ENCODE measurements at places on chromosomes 3 and 15.

GRCh38 chr3:86990734-86991481 lies at the start of gene VGLL3:
Gene VGLL3 (minus strand): TSS chr3:86991149. CDS start chr3:86990743, 406 bp downstream.
- DNase-seq = peak; percentile 79

DNA sequence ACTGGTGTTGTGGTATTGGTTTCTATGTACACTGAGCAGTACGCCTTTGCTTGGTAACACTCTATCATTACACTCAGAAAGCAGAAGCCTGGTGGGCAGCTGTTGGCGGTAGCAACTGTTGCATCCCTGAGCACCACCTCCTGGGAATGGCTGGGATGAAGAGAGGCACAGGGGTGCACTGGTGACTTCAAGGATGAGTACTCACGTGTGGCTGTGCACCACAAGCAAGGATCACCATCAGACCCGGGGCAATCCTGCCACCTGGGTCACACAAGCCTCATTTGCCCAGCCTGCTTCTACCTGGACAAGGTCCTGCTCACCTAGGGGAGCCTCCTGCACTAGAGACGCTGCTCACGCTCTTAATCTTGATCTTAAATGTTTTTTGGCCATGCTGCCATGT lies 336.4 kb downstream of the SI start:
- DNase-seq = no peak

DNA sequence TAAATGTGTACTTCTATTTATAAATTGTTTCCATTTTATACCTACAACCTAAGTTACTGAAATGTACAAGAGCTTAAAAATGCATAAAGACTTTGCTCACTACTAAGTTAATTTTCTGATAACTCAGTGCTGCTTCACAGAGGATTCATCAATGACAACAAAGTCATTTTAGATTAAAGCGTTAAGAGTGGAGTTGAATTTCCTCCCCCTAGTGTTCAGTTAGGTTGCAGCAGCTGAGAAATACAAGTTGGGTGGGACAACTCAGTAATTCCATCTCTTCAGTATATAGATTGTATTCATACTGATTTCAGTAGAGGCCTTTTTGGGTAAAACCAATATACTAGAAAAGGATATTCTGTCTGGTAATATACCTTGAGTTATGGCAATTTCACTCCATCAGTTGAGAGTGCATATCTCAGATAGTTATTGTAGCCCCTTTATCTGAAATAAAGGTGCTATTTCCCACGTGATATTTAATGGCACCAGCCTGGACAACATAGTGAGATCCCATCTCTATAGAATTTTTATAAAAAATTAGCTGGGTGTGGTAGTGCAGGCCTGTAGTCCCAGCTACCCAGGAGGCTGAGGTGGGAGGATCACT lies 6.9 kb upstream of the RPL35A start:
- DNase-seq = no peak

- no peak for DNase-seq
Observed at GRCh38 chr3:18127174-18127858, 297.8 kb downstream of the SATB1 start.

DNA sequence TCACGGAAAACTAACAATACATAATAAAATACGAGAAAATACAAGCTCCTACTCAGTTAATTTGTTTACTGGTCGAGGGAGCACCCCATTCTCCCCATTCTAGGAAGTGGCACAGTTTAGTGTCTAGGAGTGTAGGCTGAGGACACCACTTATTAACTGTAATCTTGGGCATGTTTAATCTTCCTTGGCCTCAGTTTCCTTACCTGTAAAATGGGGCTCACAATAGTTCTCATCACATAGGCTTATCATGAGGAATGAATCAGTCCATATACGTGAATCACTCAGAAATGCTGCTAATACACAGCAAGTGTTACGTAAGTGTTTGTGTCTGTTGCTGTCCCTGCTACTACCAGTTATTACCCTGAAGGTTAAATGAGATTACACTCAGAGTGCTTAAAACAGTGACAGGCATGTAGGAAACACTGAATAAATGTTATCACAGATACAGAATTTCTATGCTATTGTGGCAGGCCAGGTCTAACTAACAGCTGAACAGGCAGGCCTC lies 210.2 kb downstream of the OSBPL10 start:
- no peak for DNase-seq

DNA sequence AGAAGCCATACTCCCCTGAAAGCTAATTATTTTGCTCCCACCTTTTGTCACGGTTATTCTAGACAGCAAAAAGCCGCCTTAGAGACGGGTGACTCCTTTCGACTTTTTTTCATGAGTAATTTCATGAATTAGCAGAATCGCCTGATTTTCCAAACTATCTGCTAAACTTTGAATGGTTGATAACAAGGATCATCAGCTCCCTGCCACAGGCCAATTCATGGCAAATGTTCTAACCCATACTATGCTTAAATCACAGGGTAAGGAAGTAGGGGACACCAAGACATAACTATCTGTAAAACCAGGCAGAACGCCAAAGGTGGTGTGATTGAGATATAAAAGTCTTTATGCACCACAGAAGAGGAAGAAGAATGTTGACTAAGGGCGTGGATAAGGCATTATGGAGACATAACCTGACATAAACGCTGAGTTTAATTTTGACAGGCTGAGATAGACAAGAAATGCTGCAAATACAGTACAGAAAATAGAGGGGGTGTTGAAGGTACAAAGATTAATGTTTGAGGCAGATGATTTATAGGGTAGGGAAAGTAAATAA lies 891 bp upstream of the DMXL2 start:
- no peak for DNase-seq

DNA sequence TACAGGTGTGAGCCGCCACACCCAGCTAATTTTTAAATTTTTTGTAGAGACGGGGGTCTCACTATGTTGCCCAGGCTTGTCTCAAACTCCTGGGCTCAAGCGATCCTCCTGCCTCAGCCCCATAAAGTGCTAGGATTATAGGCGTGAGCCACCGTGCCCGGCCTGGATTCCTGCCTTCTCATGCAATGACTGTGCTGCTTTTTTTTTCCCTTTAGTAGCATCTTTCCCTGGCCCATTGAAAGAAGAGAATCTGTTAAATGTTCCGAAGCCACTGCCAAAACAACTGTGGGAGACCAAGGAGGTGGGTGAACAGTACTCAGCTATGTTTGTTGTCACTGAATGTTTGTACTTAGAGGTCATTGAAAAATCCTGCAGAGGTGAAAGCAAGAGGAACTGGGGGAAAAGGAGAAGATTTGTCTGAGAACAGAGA lies 88.0 kb downstream of the CRTC3 start:
- no peak for DNase-seq

- no peak for DNase-seq
Observed at GRCh38 chr15:48717458-48717857, 71.9 kb upstream of the FBN1 start.

DNA sequence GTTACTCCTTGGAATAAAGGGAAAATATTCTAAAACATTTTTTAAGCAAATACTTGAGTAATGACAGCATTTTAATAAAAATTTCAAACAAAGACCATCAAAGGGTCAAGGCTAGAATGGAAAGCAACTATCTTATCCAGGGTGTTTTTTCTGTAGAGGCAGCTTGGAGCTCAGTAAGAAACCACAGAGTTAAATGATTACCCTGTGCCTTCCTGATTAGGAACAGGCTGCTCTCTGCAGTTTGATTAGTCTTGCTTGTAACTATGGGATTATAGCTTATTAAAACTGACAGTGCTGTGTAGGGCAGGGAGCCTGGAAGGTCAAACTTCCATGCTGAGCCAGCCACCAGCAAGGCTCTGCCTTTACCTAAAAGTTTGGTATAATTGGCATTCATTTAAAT lies 33.1 kb downstream of the QTRT2 start:
- no peak for DNase-seq

GRCh38 chr3:123637131-123637530 lies 52.3 kb upstream of the HACD2 start:
- DNase-seq = no peak

GRCh38 chr3:1513662-1514061 lies 420.8 kb downstream of the CNTN6 start:
- DNase-seq = no peak

GRCh38 chr15:92653836-92654539 lies 1.6 kb downstream of the FAM174B start:
- no peak for DNase-seq

- DNase-seq = no peak
Observed at GRCh38 chr3:161284989-161285388, 63.9 kb downstream of the NMD3 start.

DNA sequence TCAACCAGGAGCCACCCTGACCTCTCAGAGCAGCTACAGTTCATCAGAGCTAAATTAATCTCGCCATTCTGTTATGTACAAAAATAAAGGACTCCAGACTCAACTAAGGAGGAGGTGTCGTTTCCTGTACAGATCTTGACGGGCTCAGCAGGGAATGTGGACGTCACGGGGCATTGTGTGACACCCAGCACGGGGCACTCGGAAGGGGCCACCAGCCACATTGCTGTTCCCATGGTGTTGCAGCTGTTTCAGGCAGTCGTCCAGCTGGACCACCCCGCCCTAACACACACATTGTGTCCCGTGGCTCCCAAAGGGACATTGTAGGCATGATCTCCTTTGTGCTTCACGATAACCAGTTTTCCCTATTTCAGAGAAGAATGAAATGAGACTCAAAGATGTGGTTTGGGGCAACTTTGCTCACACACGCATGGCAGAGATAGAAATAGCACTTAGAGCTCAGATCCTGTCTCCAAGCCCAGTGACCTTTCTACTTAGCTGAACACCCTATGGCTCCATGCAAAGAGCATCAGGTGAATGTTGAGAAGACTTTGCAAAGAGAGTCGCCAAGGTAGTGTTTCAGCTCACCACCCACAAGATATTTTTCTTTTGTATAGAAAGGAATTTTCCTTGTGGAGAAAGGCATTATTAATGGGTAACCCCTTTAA lies 5.5 kb downstream of the SSUH2 start:
- no peak for DNase-seq

GRCh38 chr3:13536832-13537231 lies 12.1 kb upstream of the FBLN2 start:
- no peak for DNase-seq

GRCh38 chr3:27557411-27557810 lies 73.2 kb upstream of the SLC4A7 start:
- peak; percentile 48 for DNase-seq

DNA sequence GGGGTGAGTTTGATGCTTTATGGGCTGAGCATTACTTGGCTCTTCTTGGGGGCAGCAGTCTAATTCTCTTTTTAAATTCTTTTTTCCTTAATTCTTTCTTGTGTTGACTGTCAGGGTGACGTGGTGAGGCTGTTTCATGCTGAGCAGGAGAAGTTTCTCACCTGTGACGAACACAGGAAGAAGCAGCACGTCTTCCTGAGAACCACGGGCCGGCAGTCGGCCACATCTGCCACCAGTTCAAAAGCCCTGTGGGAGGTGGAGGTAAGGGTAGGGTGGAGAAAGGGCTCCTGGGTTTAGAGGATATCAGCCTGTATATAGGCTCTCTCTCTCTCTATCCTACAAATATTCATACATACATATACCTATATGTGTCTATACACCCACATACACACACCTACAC lies 152.3 kb downstream of the ITPR1 start:
- DNase-seq = no peak

- DNase-seq = no peak
Observed at GRCh38 chr3:12733566-12733965, 25.5 kb downstream of the TMEM40 start.

- no peak for DNase-seq
Observed at GRCh38 chr3:15171096-15171495, 35.0 kb upstream of the CAPN7 start.

GRCh38 chr3:138642226-138642926 lies 33.8 kb downstream of the FAIM start:
- DNase-seq = no peak

GRCh38 chr3:151987893-151988292 lies 114.5 kb downstream of the SUCNR1 start:
- no peak for DNase-seq

GRCh38 chr3:106590216-106590615 lies 721.4 kb upstream of the CBLB start:
- no peak for DNase-seq

GRCh38 chr3:101865751-101866509 lies 16.6 kb downstream of the NFKBIZ start:
- DNase-seq = no peak

DNA sequence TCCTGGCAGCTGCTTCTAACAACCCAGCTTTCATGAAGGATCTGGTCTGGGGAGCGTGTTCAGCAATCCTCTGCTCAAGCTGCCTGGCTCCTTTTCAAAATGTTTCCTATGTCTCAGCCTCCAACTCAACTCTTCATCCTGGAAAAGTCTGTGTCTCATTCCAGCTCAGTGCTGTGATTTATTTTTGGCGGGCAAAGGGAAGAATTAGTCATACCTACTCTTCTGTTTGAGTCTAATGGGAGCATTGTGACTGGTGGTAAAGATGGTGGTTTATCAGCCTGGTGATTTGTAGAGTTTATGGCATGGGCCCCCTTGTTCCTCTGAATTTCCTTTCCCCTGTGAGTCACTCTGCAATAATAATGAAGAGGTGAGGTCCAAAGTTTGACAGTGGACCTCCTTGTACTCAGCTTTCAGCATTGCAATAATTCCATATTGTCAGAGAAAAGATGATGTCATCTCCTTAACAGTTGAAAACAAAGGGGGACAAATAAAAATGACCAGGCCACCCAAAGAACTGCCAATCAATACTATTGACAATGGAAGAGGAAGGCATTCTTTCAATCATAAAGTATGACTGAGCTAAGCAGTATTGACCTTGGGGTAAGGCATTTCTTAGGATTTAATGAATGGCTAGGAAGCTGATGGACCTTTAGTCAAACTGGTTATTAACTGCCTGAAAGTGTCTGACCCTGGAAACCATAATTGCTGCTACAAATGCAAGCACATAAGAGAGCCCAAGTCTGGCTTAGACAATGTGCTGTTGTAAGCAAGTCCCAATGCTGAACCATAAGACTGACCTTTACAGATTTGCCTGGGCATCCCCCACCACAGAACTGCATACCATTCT lies 204.7 kb upstream of the MCTP2 start:
- peak; percentile 84 for DNase-seq

DNA sequence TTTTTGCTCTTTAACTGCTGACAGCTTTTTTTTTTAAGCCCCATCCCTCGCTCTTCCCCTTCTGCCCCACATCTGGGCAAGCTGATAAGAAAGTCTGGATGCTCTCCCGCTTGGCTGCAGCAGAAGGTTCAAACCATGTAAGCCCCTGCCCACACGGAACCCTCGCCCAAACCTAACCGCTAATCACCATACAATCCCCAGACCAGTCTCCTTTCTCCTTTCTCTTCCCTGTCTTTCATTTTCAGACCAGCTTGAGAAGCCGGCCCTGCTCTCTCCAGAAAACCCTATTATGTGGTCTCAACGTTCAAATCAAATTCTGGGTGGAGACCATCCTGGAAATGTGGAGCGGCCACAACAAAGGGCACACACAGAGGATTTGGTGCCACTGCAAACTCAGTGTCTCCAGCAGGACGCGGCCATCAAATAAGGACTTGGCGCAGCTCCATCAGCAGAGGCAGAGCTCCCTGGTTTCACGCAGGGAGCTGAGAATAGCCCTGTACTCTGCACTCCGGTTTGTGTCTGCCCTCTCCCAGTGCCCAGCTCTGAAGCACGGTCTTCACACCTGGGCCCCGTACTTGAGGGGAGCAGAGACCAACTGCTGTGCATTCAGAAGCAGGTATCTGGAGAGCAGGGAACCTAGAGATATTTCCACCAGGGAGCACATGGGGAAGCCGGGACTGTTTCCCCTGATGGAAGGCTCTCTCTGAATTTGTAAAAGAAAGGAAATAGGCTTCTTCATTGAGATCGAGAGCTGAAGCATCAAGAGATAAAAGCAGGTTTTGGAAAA lies 92.6 kb downstream of the XXYLT1 start:
- no peak for DNase-seq

All from stromal cell of bone marrow (primary cell).